ENCODE measurements at places on chromosomes 2 and 18.

GRCh38 chr2:126890551-126891450 is 7.9 kb upstream of the TEX51 start:
- no peak for DNase-seq

GRCh38 chr2:1915196-1915595 is 170.9 kb upstream of the PXDN start:
- no peak for DNase-seq

GRCh38 chr18:50869150-50869549 is 9.8 kb upstream of the ME2 start:
- DNase-seq = no peak

DNA sequence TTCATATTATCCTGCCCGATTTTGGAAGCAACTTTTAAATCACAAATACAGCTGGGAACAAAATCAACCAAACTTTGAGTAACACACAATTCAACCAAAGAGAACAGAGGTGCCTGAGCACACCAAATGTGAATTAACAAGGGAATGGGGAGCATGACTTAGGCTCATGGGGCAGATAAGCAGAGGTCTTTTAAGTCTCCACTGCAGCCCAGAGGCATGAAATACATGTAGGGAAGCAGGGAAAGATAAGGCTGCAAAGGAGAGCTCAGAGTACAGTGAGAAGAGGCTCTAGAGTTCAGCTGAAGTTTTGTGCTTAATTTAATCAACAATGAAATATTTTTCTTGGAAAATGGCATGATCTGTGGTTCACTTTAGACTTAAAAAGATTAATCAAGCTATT is 49.0 kb downstream of the CYTIP start:
- no peak for DNase-seq

- no peak for DNase-seq
Observed at GRCh38 chr2:128604045-128604444, 285.4 kb upstream of the HS6ST1 start.

DNA sequence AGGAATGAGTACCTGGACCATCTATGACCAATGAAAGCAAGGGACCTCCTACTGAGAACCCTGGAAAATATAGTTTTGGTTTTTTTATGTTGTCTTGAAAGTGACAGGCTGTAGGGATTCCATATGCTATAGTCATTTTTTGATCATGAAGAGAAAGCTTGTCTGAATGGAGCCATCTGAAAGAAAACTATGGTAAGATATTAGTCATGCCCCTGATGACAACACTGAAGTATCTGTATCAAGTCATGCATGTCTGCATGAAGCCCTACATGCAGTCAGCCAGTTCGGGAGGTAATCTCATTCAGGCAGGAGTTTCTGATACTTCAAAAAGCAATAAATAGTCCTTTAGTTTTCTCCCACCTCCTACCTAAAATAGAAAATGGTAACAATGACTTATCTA is 1042.0 kb downstream of the DPP10 start:
- DNase-seq = no peak

GRCh38 chr2:99984799-99985515 is 157.4 kb downstream of the AFF3 start:
- DNase-seq = no peak

DNA sequence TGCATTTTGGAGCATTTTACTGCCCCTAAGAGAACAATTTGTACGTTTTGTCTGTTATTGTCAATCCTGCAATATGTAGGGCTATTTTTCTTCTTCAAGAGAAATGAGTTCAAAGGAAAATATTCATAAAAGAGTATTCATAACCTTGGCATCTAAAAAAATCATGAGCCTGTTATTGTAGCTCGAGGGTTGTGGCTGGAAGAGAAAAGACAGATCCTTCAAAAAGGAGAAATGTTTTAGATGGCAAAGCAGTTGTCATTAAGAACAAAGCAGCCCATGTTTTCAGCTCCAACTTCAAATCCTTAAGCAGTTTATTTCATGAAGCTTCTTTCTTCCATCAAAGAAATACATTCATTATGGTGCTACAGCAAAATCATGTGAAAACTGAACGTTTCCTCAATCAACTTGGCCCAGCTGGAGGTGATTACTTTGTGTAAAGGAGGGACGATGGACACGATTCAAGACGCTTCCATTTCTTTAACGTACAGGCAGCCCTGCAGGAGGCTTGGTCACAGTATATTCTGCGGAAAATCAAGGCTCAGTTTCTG is 31.4 kb downstream of the QPCT start:
- no peak for DNase-seq

DNA sequence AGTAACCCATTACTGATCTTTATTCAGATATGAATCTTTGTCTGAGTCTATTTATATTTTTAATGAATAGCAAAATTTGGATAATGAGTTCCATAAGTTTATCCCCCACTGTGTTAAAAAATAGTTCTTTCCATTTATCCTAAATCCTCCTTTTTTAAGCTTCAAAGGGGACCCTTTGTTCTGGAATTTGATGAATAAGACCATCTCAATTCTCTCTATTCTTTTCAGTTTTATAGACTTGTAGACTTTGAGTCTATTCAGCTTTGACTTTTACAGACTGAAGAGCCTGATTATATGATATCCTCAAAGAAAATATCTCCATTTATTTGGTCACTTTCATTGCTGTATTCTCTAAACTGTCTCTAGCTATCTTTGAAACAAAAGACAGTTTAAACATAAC is 2146.1 kb upstream of the CELF4 start:
- no peak for DNase-seq

DNA sequence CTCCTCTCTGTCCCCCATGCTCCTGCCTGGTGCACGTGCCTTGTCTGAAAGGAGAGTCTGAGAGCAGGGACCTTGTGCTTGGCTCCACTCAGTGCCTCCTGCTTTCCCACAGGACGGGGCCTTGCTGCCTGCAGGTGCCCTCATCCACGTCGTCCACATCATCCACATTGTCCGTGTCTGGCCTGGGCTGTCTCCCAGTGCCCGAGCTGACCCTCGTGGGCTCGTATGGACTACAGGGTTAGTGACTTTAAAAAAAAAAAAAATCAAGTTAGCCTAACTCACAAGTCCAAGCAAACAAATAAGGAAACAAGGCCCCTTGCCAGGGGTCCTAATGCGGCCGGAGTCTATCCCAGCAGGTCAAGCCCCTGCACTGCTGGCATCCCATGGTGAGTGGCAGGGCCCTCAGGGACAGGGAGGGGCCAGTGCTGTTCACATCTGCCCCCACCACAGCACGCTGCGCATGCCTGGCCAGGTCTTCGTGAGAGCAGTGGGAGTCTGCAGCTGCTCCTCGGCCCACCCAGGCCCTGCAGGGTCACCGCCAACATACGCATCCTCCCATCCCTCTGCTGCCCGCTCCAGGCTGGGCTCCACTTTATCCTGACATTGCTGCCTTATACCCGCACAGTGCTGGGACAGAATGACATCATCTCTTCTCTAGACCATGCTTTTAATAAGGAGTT is 232.6 kb downstream of the NDUFA10 start:
- DNase-seq = no peak

DNA sequence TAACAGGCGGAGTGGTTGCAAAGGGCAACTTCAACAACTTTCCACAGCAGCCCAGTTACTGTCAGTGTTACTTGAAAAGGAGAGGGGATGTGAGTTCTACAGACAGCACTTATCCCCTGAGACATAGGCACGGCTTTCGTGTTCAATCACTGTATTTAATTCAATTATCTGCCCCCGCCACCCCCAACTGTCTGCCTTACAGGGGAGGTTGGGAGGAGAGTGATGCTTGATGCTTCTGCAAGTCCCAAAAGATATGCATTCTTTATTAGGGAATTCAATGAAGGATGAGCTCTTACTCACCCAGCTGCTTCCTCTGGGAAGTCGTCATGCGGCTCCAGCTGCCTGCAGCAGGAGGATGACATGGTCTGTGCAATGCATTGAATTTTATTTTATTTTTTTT is 639.9 kb downstream of the DCC start:
- no peak for DNase-seq

GRCh38 chr2:232456296-232457120 is 555 bp downstream of the ALPI start:
- DNase-seq = no peak

DNA sequence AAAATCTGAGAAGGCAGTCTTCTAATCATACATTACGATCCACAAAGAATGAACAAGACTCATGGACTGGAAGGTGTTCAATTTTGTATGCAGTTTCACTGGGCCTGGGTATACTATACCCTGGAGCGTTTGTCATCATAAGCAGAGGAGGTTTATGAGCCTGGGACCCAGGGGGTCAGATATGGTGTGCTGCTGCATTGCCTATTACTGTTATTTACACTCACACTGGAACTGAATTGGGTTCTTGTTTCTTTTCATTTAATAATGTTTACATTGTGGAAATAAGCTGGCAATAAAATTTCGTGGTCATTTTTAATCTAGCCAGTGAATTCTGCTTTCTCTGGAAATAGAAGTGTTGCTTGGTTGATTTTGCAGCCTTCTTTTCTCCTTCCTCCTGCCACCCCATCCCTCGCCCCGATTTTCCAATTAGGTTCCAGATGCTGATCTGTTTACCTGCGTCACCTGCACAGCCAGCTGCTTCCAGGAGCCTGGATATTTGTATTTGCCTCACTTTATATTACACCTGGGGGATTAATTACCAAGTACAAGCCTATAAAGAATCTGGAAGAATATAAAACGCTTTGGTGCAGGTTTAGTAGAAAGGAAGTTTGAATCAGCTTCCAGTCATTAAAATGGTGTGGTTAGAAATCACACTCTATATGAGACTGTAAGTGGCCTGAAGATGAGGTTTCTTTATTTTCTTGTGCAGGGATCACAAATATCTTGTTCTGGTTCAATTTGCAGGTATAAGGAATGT is 234.4 kb downstream of the SOCS6 start:
- no peak for DNase-seq

DNA sequence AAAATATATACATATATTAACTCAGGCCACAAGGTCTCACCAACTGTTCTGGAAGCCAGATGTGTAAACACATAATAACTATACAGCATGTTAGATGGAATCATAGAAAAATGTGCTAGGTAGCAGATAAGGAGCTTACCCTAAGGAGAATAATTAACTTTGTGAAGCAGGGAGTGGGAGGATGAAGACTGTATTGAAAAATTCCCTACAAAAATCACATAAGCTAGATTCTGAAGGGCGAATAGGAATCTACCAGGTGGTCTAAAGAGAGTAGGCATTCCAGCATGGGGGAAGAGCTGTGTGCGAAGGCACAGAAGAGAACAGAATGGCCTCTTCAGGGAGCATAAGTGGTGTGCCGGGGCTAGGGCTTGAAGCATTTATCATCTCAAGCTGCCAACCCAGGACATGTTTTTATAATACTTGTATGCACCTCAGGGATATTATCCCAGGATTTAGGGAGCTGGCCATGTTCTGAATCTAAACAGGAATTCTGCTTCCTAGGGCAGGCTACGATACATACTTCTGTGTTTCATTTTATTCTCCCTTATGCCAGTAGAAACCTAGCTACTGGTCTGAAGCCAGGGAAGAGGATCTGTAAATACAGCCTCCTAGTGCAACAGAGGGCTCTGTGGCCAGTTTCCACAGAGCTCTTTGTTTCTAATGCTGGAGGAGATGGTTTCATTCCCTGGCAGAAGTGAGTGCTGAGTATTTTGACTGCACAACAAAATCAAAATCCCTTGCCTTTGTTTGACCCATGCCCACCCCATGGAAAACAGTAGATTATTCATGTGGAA is 56.7 kb downstream of the NEMP2 start:
- no peak for DNase-seq

DNA sequence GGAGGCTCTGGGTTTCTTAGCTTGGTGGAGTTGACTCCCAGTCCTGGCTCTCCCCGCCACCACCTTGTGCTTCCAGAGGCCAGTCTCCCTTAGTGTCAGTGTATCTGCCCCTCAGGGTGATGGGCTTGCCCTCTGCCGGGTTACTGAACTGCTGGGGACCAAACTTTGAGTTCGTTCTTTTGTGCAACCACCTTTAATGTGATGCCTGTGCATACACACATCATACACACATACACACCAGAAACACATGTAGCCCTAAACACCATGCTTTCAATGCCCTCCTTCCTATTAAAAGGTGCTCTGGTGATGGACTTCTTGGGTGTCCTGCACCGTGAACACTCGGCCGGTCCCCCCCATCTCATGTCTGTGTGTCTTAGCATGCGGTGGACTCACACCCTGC is 315.1 kb upstream of the EPAS1 start:
- DNase-seq = no peak

GRCh38 chr2:121527009-121527682 is 3.5 kb upstream of the RNU4ATAC start:
- no peak for DNase-seq

GRCh38 chr2:164453656-164454305 is 167.5 kb downstream of the GRB14 start:
- no peak for DNase-seq

GRCh38 chr2:231047274-231047922 is 9.3 kb upstream of the PSMD1 start:
- DNase-seq = no peak

GRCh38 chr18:34783501-34783900 is 73.4 kb downstream of the DTNA start:
- DNase-seq = no peak

DNA sequence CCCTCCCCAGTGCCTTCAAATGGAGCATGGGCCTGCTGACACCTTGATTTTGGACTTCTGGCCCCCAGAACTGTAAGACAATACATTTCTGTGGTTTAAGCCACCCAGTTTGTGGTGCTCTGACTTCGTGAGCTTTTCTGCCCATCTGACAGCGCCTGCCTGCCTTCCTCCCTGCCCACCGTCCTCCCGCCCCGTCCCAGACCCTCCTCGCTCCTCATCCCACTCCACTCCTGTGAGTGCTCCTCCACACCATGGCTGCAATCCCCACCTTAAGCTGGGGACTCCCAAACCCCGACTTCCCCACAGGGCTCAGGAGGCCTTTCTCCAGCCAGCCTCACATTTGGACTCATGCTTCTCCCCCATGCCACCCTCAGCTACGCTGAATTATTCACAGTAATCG is 70.7 kb downstream of the CABLES1 start:
- no peak for DNase-seq

DNA sequence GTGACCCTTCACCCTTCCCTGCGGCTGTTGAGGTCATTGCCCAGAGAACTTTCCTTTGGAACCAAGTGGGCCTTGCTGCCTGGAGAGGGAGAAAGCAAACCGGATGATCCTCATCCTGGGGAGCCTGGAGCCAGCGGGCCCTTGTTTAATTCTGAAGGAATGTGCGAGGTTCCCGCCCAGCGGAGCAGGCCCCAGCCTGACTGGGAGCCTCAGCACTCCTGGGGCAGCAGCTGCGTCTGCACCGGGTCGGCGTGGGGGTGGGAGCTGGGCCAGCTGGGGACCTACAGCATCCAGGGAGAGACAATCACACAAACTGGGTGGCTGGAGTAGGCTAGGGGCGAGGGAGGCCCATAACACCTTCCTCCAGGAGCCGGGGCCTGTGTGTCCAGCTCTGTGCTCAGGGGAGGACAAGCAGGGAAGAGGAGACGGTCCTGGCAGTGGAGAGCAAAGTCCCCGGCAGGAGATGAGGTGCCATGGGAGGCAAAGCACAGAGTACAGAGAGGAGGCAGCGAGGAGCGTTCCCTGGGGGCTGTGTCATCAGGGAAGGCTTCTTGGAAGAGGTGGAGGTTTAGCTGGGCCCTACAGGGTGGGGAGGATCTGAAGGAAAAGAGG is 61.9 kb upstream of the HAAO start:
- no peak for DNase-seq

- no peak for DNase-seq
Observed at GRCh38 chr18:79914614-79915160, 36.8 kb downstream of the SLC66A2 start.

DNA sequence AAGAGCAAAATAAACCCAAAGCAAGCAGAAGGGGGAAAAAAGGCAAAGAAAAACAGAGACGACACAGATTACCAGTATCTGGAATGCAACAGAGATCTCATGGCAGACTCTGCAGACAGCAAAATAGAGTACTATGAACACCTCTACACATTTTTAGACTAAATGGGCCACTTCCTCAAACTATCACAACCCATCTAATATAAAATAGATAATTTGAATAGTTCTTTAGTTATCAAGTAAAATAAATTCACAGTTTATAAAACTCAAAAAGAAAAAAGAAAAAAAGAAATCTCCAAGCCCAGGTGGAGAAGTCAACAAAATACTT is 16.6 kb downstream of the SESTD1 start:
- no peak for DNase-seq
